ENCODE measurements at places on chromosomes 11 and 22.

DNA sequence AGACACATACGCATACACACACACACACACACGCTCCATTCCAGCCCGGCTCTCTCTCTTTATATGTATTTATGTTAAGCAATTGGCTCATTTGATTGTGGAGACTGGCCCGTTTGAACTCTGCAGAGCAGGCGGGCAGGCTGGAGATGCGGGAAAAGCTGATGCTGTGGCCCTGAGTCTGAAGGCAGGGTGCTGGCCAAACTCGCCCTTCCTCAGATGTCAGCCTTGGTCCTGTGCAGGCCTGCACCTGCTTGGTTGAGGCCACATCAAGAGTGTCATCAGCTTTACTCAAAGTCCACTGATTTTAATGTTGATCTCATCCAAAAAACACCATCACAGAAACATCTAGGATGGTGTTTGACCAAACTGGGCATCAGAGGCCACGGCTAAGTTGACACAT is 569.3 kb downstream of the TBC1D22A start:
- DNase-seq = no peak

GRCh38 chr22:26360169-26360885 is 68.7 kb upstream of the ASPHD2 start:
- DNase-seq = peak; percentile 32

GRCh38 chr11:113564527-113565130 is 89.4 kb upstream of the DRD2 start:
- DNase-seq = no peak

DNA sequence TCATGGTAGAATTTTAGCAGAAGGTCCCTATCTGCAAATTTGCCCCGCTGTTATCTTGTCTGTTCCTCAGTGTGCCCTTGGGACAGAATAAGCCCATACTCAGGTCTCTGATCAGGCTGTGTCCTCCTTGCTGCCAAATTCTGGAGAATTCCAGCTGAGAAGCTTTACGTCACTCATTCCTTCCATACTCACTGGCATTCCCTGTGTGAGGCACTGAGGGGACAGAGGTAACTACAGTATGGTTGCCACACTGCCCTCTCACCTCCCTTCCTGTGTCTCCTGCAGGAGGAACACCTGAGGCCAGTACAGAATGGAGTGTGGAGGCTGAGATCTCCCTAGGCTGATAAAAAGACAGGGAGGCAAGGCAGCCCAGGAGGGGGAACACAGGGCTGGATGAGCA is 31.5 kb downstream of the SHISA8 start:
- no peak for DNase-seq

DNA sequence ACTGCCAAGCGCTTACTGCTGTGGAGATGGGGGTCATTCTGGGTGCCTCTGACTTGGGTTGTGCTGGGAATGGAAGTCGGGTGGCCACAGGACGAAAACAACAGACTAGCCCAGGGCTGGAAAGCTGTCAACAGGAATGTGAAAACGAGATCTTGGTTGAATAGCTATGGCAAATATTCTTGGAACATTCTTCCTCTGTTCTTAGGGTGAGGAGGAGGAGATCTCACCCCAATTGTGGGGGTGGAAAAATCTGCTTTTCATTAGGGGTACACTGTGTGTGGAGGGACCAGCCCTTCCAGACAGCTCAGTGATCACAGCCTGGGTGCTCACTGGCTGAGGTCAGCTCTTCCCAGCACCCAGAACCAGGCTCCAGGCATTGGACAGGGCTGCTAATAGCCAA is 52.0 kb upstream of the PRSS23 start:
- DNase-seq = no peak

DNA sequence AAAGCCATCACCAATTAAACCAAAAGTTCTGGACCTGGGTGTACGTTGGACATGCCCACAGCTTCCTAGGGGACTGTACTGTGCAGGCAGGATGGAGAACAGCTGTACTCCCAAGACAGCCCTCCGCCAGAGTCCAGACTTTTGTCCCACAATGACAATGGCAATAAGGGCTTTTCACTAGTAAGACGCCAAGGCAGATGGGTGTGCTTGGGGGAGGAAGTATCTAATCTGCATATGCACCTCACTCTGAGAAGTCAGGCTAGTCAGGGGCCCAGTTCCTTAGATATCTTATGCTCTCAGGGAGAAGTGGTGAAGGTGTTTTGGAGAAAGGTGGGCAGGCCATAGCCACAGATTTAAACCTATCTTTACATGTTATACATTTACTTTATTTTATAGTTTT is 85.1 kb upstream of the USP47 start:
- DNase-seq = no peak

DNA sequence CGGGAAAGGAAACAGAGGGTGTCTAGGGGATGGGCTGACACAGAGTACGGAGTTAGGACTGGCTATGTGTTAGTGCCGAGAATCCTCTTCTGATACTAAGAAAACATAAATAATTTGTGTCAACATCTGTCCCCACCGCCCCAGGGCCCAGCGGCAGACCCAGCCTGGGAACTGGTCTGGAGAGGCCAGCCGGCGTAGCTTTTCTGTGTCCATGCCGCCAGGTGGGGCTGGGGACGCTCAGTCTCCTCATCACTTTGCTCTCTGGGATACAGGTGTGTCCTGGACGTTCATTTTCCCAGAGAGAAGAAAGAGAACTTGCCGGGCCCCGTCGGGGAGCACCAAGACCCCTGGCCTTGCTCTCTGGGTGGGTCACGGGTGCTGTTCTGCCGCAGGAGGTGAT is 54.7 kb downstream of the WNT7B start:
- DNase-seq = no peak

- DNase-seq = no peak
These were observed 125.6 kb upstream of the SORL1-AS1 start for GRCh38 chr11:121578251-121578976.

DNA sequence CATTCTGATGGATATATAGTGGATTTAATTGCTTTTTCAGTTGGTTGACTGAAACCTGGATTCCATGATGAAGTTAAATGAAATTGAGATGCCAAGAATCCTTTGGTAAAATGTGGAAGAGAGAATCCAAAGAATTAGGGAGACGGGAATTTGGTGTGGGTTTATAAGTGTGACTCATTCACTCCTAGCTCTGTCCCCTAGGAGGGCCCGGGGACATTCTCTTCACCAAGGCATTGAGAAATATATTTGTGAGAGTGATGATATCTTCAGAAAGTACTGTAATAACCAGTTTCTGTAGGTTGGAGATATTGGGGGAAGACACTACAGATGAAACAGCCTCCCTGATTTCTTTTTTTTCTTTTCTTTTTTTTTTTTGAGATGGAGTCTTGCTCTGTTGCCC is 13.6 kb upstream of the PHOX2A start:
- DNase-seq = no peak

DNA sequence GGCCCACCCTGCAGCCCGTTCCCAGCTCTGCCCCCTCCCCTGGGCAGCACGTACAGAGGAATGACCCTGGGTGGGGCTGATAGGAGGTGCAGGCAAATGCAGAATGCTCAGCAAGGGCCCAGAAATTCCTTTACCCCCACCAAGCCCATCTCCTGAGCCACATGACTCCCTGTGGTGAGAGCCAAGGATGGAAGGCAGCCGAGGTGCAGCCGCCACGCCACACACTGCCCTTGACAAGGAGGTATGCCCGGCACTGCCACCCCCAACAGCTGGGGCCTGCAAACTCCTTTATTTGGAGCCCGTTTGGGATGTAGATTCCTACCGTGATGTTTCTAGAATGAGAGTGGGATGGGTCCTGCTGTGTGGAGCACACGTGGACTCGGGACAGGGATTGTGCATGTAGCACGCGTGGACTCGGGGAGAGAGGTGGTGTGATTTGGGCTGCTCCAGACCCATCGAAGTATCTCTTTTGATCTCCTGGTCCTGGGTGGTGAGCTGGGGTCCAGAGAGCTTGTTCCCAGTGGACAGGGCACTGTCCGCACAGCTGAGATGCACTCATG is 12.9 kb downstream of the GTSE1 start:
- DNase-seq = no peak

GRCh38 chr11:113077379-113077778 is 116.2 kb downstream of the NCAM1 start:
- DNase-seq = no peak

- no peak for DNase-seq
These were observed 34.2 kb upstream of the PRR5 start for GRCh38 chr22:44667829-44668189.

DNA sequence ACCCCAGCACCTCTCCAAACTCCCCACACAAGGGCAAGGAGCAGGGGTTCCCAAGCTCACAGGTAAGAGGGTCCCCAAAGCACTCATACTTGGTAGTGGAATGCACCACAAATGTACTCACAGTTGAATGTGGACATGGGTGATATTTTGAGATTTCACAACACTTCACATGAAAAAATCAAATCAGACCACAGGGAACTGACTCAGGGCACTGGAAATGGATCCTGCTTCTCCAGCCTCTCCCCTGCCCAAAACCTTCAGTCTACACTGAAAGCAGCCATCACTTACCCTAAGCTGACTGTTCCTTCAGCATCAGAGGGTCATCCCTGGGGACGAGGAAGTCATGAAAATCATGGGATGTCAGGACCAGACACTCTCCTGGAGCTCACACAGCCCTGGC is 40.2 kb downstream of the SCGB1A1 start:
- DNase-seq = no peak

DNA sequence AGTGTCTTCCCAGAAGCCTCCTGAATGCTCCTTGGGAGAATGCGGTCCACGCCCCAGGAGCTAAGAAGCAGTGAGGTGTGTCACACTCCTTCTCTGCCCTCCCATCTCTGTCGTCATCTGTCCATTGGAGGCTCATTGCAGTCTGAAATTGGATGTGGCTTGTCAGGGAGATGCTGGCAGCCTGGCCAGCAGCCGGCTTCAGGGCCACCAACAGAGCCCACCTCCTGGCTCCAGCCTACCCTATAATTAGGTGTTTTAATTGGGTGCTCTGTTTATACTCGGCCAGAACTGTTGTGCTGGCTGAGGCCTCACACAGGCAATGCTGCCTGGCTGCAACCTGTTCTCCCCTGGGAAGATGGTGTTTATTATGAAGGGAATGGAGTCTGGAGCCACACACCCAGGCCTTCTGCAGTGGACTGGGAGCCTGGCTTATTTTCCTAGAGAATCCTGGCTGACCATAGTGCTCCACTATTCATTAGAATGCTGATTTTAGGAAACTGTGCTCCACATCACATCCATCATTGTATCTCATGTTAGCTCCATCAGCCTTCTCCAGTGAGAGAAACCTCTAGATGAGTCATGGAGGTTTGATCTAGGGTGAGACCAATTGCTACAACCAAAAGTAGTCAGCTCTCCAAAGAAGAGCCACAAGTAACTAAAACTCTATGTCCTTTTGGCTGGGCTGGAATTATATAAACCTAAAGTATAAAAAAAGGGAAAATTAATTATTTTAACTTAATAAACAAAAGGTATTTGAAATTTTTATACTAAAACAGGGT is 86.8 kb upstream of the CRTAM start:
- peak; percentile 89 for DNase-seq

- no peak for DNase-seq
These were observed 8.1 kb downstream of the WNT7B start for GRCh38 chr22:45968751-45969413.

DNA sequence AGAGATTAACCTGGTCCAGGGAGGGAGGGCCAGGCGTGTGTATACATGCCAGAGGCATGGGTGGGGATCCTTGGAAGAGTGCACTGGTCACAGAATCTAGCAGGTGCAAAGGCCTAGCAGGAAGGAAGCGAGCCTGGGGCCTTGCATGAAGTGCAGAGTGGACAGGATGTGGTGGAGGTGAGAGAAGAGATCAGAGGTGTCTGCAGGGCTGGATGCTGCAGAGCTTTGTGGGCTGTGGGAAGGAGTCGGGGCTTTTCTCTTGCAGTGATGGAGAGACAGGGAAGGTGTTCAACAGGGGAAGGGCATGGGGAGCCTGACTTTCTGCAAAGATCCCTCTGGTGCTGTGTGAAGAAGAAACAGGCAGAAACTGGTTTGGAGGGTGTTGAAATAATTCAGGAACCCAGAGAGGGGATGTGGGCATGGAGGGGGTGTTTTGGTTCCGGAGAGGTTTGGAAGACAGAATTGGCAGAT is 2.5 kb upstream of the TPST2 start:
- no peak for DNase-seq

Data from NCI-H2081 treated with DMSO at 0.1 percent for 48 hours (cell line).